Stimulated activated CD4-positive, alpha-beta T cell treated with anti-CD3 and anti-CD28 coated beads, Interleukin-12 subunit alpha, Interleukin-12 subunit beta, amount 100 ng/mL, for 4 hours (primary cell): ENCODE measurements at places on chromosomes 4 and X.
A peak's percentile ranks its signal among the peaks of the same experiment; 100 is the strongest.

GRCh38 chr4:62881901-62882300, 1527.3 kb downstream of the TECRL start:
- DNase-seq = no peak

DNA sequence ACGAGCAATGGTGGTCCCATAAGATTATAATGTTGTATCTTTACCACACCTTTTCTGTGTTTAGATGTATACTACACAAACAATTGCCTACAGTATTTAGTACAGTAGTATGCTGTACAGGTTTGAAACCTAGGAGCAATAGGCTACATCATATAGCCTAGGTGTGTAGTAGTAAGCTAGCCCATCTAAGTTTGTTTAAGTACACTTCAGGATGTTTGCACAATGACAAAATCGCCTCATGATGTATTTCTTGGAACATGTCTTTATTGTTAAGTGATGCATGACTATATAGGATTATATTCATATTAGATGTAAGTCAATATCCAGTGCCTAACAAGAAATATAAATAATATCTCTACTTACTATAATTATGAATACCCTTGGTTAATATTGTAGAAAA, 104.6 kb downstream of the SLC10A6 start:
- DNase-seq = no peak

DNA sequence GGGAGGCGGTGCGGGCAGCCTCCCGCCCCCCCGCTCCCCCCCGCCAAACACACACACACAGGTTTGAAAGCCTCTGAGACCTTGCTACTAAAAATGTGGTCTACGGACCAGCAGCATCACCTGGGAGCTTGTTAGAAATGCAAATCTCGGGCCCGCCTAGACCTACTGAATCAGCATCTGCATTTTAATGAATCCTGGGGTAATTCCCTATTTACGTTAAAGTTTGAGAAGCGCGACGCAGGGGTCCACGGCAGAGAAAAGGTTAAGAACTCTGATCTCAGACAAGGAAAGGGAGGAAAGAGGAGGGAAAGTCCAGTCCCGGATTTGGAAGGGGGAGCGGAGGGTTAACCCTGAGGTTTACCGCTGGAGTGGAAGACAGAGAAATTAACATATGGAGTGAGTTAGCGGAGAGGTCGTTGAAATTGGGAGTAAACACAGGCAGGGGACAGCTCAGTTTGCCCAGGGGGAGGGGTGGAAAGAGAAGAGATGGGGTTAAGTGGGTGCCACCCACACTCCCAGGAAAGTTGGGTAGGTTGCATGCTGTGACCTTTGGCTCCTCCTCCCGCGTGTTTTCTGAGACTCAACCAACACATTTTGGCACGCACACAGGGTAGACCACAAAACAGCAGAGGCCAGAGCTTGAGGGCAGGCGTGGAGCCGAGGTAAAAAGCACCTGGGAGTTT, 483.6 kb downstream of the BCOR start:
- DNase-seq = peak; percentile 63

DNA sequence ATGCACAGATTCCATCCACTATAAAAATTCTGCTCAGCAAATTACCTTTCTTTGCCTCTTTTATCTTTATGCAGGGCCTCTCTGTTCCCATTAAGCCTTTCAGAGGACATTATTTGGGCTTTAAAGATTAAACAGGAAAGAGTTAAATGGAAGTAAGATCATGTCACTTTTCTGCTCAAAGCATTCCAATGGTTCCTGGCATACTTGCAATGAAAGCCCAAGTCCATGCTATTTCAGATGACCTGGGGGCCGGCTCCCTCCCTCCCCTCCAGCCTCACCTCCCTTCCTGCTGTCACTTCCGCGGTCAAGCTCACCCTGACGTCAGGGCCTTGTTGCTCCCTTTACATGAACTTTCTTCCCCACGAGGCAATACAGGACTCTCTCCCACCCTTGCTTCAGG, 125.5 kb downstream of the C4orf51 start:
- DNase-seq = no peak

DNA sequence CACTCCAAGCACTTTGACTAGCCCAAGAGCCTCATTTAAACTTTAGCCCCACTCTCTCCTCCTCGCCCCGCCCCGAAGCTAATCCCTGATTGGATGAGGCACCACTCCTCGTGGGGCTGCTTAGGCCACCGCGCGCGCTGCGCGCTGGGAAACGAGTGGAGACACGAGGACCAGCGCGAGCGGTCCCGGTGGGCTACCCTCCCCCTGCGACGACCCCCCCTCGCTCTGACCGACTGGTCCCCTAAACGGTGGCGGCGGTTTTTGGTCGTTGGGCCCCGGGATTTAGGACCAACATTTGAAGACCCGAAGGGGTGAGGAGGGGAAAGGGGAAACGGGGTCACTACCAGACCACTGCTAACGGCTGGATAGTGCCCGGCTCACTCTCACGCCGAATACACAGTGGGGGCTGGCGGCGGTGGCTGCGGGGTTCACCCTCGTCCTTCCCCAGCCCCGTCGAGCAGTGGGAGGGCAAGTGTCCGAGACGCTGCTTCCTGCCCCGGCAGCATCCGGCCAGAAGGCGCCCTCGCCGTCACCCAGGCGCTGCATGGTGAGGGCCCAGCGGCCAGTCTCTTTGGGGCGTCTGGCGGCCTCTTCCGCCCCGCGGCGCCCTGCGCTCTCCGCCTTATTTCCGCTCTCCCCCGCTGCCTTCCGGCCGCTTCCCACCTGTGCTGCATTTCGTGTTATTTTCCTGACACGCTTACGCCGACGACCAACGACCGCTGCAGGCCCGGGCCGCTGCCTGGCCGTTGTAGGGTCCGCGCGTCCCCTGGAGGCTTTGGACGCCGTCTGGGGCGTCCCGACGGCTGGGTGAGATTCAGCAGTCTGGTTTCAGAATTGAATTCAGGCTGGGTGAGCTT, at the start of gene RBM46:
RBM46 (plus strand) TSS at position 147 of the 857 bp plus-strand sequence. CDS start 15,481 bp downstream, outside the sequence.
- no peak for DNase-seq

- no peak for DNase-seq
These were observed 8.5 kb upstream of the TCEAL9 start for GRCh38 chrX:103347682-103348397.
